ENCODE measurements at places on chromosomes 2 and 18.
A peak's percentile ranks its signal among the peaks of the same experiment; 100 is the strongest.

DNA sequence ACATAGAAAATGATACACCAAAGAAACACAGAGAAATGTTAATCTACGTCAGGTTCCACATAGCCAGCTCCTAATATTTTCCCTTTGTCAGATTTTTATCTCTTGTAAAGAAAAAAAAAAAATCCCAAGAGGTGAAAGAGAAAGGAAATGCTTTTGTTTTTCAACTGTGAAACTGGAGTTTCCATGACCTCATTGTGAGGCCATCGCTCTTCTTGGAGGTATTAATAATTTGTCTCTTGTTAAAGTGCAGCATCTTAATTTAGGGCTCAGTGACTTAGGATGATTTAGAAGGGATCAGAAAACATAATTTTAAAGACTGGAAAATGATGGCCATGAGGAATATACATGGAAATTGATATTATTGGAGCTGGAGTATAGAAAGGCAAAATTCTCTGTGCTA is 21.7 kb downstream of the ARHGAP28 start:
- DNase-seq, result no peak

GRCh38 chr2:129354631-129355030 is 624.8 kb upstream of the RAB6C start:
- no peak for DNase-seq

DNA sequence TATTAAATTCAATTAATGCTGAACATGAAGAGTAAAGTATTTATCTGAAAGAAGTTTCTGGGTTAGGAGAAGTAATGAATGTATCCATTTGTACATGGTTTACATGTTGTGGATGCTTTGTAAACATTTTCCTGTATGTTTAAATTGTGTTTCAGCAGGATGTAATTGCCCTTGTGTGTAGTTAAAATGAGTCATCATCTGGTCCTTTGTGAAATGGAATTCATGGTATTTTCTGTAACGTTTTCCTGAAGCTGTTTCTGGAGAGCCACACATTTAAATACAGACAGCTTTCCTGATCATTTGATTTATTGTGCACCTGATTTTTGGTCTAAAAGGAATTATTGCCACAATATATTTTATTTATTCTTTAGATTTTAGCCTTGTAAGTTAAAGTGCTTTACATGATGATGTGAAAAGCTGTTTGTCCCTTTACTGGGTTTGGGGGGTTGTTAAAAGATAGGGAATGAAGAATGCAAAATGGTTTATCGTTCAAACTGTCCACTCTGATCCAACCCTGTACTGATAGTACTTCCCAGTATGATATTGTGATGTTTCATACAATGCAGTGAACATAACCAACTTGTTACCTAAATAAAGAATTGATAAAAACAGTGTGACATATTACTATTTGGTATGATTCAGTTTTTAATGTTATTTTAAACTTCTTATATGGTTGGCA is 41.7 kb upstream of the SLC3A1 start:
- DNase-seq, result no peak

GRCh38 chr2:174590928-174591648 is 6.5 kb downstream of the WIPF1 start:
- DNase-seq, result no peak

- no peak for DNase-seq
Measured at GRCh38 chr2:56192664-56193305, 9.0 kb downstream of the CCDC85A start.

DNA sequence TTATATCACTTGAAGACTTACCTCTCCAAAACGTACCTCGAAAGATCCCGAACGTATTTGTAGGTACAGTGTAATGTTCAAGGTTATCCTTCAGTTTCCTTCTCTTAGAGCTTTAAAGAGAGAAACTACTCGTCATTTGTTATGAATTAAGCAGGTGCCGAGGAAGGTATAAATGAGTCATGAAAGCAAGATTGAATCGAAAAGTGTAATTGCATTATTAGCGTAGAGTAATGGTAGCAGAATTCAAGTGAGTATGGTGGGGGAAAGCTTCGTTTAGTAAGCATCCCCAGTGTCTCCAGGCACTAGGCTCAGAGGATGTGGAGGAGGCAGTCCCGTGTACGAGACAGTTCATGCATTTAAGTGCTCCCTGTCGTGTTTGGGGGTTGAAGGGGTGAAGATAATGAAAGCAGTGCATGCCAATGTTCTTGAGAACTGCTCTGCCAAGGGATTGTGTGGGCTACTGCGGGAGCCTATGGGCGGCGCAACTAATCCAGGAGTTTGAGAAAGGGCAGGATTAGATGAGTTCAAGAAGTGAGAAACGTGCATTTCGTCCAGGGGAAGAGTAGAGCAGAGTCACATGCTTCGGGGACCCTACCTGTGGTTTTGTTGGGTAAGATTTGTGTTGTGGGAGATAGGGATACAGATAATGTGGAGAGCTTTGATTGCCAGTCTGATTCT is 858 bp downstream of the POLR1B start:
- DNase-seq, result no peak

DNA sequence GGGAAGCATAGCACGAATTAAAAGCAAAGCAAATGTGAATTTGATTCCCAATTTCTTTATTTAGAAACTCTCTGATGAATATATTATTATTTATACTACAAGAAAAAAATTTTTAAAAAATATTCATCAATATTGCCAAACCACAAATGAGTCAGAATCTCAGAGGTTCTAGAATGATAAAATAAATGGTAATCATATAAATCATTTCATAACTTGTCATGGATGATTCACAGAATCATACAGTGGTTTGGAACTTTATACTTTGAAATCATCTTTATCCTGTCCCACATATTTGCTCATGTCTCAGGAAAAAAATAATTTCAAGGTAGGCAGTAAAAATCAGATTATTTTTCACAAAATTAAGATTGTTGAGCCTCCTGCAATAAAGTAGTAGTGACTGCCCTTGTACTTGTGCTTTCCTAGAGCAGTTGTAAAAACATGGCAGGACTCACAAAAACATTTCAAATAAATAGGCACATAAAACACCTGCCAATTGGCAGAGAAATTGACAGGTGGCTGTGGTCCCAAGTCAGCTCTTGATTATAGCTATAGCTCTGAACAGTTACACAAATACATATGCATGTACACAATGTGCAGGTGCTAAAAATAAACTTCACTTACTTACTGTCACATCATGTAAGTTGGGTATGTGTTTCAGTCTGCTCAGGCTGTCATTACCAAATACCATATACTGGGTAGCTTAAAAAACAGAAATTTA is 273.9 kb upstream of the SESTD1 start:
- DNase-seq, result no peak

DNA sequence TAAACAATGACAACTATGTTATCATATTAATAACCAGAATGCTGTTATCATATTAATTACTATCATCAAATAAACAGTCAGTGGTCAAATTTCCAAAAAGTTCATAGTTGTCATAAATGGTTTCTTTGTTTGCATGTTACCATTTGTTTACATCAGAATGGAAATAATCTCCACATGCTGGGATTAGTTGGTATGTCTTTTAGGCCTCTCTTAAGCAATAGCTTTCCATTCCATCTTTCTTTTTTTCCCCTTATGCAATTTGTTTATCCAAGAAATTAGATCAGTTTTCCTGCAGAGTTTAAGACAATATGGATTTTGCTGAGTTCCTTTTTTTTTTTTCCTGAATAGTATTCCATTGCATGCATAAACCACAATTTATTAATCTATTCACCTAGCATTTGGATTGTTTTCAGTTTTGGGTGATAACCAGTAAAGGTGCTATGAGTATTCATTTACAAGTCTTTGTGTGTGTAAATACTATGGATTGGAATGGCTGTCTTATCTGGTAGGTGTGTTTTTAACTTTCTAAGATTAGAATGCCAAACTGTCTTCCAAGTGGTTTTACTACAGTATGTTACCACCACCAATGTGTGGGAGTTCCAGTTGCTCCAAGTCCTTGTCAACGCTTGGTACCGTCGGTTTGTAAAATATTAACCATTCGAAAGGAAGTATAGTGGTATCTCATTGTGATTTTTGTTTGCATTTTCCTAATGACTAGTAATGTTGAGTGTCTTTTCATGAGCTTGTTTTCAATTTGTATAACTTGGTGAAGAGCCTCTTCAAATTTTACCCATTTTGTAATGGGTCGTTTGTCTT is 33.3 kb upstream of the TXNDC2 start:
- no peak for DNase-seq

- no peak for DNase-seq
Measured at GRCh38 chr2:153532140-153532539, 53.6 kb upstream of the RPRM start.

GRCh38 chr2:158965641-158966040 is 2.8 kb upstream of the TANC1 start:
- DNase-seq, result no peak

DNA sequence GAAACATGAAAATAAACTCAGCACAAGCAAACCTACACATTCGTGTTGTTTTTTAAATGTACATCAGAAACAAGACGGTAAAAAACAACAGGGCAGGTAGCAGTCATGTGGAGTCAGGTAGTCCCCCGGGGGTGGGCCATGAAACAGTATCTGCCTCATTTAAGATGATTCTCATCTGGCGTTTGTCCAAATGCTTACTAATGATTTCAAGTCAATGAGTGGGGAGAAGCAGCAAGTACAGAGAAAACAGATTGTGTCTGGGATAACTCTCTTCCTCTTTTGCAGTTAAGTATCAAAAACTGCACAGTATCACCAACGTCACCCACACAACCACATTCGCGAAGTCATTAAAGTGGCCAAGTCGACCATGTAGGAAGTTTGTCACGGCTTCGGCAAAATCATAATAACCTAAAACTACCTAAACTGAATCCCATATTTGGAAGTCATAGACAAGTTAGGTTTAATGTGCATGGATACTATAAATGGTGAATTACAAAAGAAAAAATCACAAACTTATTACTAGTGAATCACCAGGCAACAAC is 1.3 kb downstream of the LAPTM4A start:
- DNase-seq, result peak; percentile 45

DNA sequence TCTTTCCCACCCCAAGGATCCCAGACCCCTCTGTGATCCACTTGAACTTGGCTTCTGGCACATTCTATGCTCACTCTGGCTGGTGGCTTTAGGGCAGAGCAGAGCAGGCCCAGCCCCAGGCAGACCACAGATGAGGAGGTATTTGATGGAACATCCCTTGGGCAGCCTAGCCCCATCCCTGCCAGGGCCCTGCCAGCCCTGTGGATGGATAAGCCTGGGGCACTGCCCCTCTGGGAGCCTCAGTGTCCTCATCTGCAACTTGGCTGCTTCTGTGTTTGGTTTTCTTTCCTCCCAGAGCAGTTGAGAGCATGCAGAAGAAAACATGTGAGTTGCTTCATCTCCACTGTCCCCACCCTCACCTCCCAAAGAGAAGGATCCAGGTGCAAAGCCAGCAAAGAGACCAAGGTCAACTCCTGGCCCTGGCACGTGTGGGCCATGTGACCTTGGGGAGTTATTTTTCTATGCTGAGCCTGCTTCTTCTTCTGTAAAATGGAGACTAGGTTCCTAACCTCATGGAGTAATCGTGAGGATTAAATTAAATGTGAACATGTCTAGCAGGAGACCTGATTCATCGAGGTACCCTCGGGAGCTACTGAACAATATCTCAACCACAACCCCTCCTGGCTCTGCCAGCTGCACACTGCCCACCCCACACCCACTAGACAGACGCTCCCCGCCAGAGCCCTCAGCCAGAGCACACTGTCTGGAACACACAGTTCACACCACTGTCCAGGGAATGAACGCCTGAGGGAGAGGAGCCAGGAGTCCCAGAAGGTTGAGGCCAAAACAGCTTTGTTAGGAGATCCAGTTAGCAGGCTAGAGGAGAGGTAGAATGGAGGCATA is 14.6 kb upstream of the TNS1 start:
- DNase-seq, result no peak

GRCh38 chr2:30208453-30208852 is 22.9 kb upstream of the LBH start:
- DNase-seq, result peak; percentile 60

DNA sequence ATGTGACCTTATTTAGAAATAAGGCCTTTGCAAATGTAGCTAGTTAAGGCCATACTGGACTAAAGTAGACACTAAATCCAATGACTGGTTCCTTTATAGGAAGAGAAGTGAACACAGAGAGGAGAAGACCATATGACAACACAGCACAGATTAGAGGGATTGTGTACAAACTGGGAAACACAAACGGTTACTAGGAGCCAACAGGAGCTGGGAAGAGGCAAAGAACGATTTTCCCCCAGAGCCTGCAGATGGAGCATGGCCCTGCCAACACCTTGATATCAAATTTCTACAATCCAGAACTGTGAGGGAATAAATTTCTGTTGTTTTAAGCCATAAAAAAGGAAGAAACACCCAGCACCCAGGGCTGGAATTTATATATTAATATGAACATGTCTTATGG is 38.7 kb upstream of the COL5A2 start:
- no peak for DNase-seq

GRCh38 chr2:37589298-37589697 is 82.1 kb downstream of the CDC42EP3 start:
- no peak for DNase-seq

DNA sequence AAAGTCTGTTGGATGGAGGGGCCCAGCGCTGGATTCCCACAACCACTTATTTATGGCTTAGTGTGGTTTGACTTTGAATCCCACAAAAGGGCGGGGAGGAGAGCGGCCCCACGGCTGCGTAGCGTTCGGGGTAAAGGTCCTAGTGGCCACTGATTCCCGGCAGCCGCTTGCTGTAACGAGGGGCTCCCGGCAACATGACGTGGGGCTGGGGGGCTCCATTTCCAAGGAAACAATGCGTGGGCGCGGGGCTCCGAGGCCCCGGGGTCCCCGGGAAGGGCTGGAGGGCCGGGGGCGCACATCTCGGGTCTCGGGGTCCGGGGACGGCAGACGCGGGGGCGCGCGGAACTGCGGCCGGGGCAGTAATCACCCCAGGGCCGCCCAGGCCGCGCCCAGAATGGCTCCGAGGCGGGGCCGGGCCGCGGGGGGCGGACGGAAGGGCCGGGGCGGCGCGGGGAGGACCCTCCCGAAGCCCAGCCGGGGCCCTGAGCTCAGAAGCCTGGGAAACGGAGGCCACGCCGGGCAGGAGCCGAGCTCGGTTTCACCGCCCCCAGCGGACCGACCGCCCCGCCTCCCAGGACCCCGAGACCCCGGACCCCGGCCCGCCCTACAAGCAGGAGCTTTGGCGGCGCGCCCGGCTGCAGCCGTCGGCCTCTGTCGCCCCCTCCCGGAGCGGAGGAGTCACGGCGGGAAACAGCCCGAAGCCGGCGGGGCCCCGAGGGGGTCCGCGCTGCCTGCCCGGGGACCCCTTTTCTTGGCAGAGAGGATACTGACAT is 11.9 kb upstream of the MLPH start:
- DNase-seq, result peak; percentile 25

GRCh38 chr2:58640042-58640441 is 398.9 kb upstream of the FANCL start:
- DNase-seq, result no peak

GRCh38 chr2:176126929-176127773 is 2.4 kb upstream of the HOXD8 start:
- DNase-seq, result peak; percentile 79

GRCh38 chr2:62471816-62472215 is 34.2 kb downstream of the TMEM17 start:
- DNase-seq, result no peak

- DNase-seq, result no peak
Measured at GRCh38 chr2:23944976-23945375, 4.7 kb downstream of the UBXN2A start.
